ENCODE measurements at places on chromosomes 11 and 22.

- DNase-seq, result no peak
Measured at GRCh38 chr11:17186932-17187692, 20.7 kb downstream of the PIK3C2A start.

DNA sequence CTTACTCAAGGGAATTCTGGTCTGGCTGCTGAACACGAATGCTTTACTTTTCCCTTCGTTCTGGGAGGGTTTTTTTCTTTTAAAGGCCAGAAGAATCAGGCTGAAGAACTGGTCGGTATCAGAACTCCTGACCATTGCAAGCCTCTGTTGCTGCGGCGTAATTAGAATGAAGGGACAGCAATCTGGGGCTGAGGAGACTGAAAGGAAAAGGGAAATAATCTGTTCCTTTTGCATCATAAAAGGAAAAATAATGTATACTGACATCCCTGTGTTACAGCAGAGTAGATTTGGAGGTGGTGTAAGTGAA, 670 bp downstream of the SC5D start:
- no peak for DNase-seq

- no peak for DNase-seq
Measured at GRCh38 chr11:114252767-114253166, 43.4 kb upstream of the NNMT start.

GRCh38 chr22:35475545-35475944, 65.1 kb upstream of the RASD2 start:
- DNase-seq, result no peak

DNA sequence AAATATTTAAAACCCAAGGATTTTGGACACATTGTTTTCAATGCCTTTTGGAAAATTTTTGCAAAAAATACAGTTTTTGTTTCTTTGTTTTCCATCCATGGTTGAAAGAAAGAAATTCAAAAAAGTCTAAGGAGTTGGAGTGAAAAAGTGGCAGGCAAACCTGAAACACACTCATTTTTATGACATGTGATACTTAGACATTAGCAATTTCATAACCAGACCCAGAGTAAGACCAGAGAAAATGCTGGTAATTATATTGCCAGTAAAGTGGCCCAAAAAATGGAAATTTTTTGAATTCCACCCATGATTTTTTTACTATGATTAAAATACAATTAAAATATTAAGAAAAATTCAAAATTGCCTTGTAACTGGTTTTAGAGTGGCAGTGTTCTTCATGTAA, 128.2 kb downstream of the SLC17A6 start:
- no peak for DNase-seq

GRCh38 chr11:87453531-87454089, 415.9 kb downstream of the TMEM135 start:
- peak; percentile 49 for DNase-seq

- DNase-seq, result peak; percentile 27
Measured at GRCh38 chr11:86442420-86442819, 67.7 kb downstream of the CCDC81 start.

DNA sequence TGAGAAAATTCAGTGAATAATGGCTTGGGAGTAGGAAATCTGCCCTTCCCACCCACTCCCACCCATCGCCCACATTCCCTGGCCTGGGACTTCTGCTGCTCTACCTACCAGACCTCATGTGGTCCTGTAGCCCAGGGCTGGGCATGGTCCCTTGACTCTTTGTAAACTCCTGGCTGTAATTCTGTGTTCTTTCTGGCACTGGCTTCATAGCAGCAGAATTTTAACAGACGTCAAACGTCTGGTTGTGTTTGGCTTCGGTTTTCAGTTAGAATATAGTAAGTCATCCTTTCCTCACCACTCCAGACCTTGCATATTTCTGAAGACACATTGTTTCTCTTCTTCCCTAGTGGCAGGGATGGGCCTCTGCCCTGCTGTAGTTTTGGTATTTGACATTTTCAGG, 210.6 kb downstream of the CSNK2A3 start:
- peak; percentile 23 for DNase-seq

DNA sequence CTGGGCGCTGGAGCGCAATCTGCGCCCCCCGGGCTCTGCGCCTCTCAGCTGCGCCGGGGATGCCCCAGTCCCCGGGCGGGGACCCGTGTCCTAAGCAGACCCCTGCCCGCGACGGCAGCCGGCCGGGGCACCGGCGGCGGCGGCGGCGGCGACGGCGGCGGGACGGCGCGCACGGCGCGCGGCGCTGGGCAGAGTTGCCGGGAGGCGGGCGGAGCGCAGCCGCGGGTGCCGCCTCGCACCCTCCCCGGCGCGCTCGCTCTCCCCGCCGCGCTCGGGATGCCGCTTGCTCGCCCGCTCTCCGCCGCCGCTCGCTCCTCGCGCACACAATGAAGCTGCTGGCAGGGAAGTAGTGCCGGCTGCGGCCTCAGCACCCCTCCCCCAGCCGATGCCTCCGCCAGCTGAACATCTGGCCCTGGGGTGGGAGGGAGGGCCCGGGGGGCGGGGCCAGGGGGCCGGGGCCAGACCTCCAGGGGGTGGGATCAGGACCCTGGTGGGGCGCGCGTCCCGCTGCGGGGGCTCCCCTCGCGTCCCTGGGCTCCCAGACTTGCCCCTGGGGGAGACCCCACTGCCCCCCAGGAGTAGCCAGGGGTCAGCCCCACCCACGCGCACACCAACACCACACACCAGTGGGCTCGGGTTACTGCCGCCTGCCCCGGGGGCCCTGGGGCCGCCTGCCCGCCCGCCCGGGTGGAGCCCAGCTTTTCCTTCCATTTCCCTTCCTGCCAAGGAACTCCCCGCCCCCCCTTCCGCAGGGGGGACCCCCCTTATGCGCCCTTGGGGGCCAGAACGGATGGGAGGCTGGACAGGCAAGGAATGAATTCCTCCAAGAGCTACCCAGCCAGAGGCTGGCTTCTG, at the start of gene RCOR2:
TSS of gene RCOR2 (minus strand) at position 328 of the 855 bp plus-strand sequence. CDS start 708 bp downstream, outside the sequence.
- DNase-seq, result peak; percentile 85

DNA sequence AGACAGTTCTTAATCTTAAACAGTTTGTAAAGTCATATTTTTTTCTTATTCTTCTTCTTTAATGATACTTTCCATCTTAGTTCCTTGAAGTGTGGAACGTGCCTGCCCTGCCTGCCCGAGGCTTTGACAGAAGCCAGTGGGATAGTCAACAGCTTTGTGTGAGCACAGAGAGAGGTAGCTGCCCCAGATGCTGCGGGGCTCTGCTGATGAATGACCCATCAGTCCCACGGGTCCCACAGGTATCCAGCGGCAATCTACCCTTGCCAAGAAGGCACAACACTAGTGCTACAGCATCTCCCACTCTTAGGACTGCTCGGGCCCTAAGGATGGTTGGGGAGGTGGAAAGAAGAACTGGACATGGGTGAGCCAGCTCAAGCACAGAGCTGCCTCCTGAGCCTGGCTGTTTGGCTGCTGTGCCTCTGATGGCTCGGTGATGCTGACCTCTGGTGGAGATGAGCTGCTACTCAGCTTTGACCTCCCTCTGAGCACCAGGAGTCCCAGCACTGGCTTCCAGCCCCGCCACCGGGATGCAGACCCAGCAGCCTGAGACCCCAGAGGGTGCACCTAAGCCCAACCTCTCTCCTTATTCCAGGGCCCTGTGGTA, 11.8 kb upstream of the APLNR start:
- DNase-seq, result peak; percentile 73

DNA sequence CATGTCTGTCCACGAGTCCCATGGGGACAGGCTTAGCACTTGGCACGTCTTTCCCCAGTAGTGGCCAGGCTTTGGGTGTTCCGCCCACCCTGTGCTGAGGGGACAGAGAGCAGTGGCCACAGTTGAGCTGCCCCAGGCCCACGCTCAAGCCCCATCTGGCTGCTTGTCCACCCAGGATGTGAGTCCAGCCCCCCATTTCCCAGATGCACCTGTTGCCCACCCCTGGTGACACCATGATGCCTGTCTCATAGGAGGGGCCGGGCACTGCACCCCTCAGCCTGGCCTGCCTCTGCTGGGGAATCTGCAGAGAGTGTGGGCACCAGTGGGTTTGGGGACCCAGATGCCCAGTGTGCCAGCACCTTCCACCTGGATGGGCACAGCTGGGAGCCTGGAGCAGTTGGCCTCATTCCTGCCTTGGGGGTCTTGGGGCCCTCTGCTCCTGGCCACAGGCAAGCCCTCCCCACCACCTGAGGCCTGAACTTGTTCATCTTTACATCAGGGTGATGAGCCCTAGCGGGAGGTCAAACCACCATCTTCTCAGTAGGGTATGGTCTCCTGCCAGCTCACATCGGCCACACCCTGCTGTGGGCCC, 5.7 kb downstream of the SIGIRR start:
- DNase-seq, result no peak

- no peak for DNase-seq
Measured at GRCh38 chr22:48906216-48906835, 921.3 kb downstream of the BRD1 start.

GRCh38 chr22:24178502-24179440, 2.5 kb upstream of the SUSD2 start:
- DNase-seq, result peak; percentile 37

DNA sequence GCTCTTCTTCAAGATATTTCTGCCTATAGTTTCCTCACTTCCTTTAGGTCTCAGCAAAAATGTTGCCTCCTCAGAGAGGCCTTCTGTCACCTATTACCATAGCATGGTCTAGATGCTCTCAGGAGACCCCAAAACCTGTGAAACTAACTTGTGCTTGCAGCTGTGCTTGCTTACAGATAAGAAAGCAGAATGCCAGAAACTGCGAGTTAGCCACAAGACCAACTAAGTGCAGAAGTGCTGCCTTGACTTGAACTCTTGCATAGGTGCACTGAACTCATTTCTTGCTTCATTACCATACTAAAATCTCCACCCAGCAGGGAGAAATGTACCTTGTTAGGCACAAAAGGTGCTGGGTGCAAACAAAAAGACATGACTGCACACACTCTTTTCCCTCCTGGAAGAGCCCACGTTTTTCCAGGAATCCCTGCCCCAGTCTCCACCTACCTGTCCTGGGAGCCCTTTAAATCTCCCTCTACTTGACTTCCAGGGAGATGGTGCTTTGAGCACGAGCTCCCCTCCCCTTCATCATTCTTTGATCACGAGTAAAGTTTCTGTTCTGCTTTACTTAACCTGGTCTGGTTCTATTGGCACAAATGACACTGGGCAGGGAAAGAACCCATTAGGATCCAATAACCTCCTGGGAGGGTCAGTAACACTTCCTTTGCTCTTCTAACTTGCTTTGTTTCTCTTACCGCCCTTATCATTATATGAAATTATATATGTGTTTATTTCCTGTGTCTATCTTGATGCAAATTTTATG, 137.7 kb upstream of the DDI1 start:
- DNase-seq, result no peak

DNA sequence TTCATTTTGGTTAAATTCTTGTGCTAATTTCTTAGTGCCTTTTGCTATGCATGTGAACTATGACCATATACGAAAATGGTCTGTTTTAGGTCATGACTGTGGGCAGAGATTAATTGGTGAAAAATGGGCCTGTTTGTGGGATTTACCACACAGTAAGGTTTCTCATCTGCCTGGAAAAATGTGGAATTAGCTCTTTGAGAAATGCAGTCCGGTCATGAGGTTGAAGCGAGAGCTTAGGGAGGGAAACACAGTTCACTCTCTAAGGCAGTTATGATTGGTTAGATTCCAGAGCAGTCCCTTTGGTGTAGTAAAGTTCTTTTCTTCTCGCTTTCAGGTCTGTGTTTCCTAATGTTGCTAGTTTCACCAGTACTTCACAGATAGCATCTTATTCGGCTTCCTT, 1.2 kb upstream of the PDE3B start:
- no peak for DNase-seq

GRCh38 chr11:103862094-103862801, 174.2 kb upstream of the DDI1 start:
- no peak for DNase-seq

GRCh38 chr11:3345736-3346135, 33.2 kb downstream of the ZNF195 start:
- DNase-seq, result peak; percentile 33

DNA sequence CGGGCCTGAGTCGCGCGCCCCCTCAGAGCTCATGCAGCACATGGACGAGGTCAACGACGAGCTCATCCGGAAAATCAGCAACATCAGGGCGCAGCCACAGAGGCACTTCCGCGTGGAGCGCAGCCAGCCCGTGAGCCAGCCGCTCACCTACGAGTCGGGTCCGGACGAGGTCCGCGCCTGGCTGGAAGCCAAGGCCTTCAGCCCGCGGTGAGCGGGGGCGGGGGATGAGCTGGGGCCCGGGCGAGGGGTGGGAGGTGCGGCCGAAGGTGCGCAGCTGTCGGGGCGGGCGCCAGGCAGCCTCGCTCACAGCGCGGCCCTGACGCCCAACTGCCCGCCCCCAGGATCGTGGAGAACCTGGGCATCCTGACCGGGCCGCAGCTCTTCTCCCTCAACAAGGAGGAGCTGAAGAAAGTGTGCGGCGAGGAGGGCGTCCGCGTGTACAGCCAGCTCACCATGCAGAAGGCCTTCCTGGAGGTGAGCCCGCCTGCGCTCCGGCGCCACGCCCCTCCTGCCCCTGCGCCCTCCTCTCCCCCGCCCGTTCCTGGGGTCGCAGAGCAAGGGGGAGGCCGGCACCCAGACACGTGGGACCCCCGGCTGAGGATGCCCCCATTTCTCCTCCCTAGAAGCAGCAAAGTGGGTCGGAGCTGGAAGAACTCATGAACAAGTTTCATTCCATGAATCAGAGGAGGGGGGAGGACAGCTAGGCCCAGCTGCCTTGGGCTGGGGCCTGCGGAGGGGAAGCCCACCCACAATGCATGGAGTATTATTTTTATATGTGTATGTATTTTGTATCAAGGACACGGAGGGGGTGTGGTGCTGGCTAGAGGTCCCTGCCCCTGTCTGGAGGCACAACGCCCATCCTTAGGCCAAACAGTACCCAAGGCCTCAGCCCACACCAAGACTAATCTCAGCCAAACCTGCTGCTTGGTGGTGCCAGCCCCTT, 20.5 kb downstream of the EPS8L2 start:
- no peak for DNase-seq

GRCh38 chr22:49497266-49497665, 330.4 kb downstream of the BRD1 start:
- no peak for DNase-seq

DNA sequence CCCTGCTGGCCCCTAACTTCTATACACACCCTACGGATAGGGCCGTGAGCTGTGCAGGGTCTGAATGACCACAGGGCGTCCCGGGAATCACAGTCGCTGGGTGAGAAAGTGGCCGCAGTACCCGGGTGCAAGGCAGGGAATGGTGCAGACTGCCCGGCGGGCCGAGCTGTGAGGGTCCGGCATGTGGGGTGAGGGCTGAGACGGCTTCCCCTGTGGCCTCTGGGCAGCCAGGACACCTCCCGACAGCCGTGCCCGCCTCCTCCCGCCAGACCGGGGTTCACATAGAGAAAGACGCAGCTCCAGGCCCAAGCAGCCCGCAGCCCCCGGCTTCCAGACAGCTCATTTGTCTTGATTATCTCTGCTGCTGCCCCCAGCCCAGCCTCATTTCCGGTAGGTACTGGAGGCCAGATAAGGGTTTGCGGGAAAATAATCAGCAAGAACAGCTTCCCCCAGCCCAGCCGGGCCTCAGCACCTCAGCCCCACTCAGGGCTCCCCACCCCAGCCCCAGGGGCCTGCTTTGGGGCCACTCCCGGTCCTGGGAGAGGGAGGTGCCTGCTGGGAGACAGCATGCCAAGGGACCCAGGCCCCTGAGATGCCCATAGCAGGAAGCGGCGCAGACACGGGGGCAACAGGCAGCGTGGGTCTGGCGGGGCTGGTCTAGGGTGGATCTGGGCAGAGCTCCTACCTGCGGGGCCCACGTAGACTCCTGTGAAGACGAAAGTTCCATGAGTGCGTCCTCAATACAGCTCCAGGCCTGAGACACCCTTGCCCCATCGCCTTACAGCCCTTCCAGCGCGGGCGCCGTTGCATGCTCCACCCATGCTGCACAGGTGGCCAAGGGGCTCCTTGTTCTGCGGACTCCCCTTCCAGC, 123.1 kb downstream of the BRD1 start:
- DNase-seq, result no peak

Measured in fibroblast of skin of back (primary cell).